ENCODE measurements at places on chromosomes 5 and 9.

GRCh38 chr9:122197426-122197825 is 31.3 kb downstream of the LHX6 start:
- no peak for DNase-seq

DNA sequence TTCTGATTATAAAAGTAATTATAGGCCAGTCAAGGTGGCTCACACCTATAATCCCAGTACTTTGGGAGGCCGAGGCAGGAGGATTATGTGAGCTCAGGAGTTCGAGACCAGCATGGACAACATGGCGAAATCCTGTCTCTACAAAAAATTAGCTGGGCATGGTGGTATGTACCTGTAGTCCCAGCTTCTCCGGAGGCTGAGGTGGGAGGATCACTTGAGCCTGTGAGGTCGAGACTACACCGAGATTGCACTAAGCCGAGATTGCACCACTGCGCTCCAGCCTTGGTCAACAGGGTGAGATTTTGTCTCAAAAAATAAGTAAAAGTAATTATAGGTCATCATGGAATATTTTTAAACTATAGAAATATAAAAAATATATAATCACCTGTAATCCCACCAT is 18.1 kb downstream of the IRF1 start:
- no peak for DNase-seq

GRCh38 chr5:28156981-28157380 is 1118.6 kb upstream of the CDH9 start:
- DNase-seq = no peak

DNA sequence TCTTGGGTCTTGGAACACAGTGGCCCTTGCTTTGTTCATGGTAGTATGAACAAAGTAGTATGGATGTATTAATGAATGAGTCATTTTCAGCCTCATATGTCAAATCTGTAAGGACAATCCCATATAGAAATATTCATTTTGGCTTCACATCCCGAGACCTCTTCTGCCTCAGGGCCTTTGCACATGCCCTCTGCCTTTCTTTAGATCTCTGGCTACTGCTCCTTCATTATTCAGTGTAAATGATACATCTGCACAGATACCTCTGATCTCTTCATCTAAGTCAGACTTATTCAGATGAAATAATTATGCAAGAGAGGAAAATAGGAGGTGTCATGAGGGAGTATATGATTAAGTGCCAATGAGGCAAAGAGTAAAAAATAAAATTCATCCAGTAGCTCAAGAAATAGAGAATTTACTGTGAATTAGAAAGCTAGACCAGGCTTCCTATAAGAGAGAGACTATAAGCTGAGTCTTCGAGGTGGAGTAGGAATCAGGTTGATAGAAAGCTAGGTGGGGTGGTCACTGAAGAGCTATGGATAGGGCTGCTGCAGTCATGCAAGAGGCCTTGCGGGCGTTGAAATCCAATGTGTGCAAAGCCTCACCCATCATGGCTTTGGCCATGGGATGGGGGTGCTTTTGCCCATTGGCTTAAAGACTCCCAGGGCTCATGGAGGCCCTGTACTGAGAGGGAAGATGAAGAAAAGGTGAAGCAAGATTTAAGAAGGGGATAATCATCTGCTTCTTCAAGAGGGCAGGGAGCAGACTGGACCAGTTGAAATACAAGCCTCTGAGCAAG is 3.7 kb upstream of the TTLL11 start:
- no peak for DNase-seq

All from C1 segment of cervical spinal cord (tissue), 14 donors.